ENCODE measurements at places on chromosomes 7 and 10.

GRCh38 chr7:43528576-43529354, 54.1 kb upstream of the STK17A start:
- no peak for DNase-seq

DNA sequence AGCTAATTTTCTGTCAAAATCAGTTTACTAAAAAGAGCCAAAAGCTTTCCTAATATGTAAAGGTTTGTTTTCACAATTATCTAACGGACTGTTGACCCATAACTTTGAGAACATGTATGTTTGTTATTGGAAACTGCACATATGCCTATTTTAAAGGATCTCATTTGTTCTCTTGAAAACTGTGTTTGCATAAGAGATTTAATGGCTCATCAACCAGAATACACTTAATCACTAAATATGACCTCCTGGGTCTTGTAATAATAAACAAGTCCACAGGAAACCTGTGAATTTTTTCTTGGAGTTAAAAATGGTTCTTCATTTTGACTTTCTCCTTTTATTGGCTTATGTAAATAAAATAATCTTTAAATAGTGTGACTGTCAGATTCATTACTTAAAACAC, 48.3 kb upstream of the STEAP1B start:
- no peak for DNase-seq

GRCh38 chr10:127254276-127254675, 57.9 kb upstream of the INSYN2A start:
- no peak for DNase-seq

- DNase-seq: no peak
Observed at GRCh38 chr7:100866729-100867039, 503 bp upstream of the TRIP6 start.

GRCh38 chr7:1357601-1358271, 101.5 kb downstream of the MICALL2 start:
- no peak for DNase-seq

- no peak for DNase-seq
Observed at GRCh38 chr10:30897547-30897946, 134.1 kb downstream of the ZNF438 start.

DNA sequence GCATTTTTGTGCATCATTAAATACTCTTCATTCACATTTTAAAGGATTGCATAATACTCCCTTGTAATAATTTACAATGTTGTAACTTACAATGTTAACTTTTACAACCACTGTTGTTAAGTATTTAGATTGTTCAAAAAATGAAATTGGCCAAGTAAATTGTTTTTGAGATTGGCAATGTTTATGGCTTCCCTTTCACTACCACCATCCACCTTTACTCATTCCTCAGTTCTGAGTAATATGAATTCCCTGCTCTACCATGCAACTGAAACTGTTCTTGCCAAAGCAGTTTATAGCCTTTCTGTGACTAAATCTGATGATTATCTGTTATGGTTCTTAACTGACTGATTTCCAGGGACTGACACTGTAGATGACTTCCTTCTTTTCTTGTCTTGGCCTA, 80.5 kb upstream of the TMEM106B start:
- no peak for DNase-seq

GRCh38 chr7:18468795-18469194, 26.8 kb upstream of the HDAC9 start:
- DNase-seq: no peak

DNA sequence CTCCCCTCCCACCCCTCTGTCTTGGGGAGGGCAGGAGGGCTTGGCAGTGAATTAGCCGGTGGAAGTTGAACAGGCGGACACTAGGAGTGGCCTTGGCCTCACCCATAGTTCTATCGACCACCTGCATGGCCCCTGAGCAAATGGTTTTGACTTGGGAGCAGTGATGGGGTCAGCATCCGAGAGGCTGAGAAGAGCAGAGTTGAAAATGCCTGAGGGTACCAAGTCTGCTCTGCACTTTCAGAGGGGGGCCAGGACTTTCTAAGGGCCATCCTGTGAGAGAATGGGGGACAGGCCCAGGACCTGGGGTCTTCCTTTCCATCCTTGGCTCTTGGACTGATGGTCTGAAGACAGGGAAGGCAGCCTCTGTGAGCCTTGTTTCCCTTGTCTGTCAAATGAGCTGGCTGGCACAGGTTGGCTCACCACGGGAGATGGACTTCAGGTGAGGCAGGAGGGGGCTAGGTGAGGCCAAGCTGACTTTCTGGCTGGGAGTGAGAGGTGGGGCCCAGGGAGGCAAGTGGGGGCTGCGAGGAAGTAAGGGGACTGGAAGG, 29.4 kb downstream of the CDH23 start:
- no peak for DNase-seq

GRCh38 chr7:138064856-138065357, 11.4 kb upstream of the AKR1D1 start:
- no peak for DNase-seq

- DNase-seq: no peak
Observed at GRCh38 chr7:2266911-2267310, 24.9 kb downstream of the NUDT1 start.

GRCh38 chr7:57821438-57822382, 371.7 kb downstream of the ZNF716 start:
- DNase-seq: no peak

DNA sequence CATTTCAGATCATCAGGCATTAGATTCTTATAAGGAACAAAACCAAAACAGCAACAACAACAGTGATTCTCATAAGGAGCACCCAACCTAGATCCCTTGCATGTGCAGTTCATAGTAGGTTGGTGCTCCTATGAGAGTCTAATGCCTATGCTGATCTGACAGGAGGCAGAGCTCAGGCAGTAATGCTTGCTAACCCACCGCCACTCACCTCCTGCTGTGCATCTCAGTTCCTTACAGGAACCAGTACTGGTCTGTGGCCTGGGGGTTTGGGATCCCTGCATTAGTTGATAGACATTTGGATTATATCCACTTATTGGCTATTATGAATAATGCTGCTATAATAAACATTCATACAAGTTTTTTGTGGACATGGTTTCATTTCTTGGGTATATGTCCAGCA, 14.0 kb downstream of the MKLN1 start:
- DNase-seq: no peak
